ENCODE measurements at places on chromosomes 7 and 10.

- no peaks in the 10 kb centered on the region for H3K27me3 ChIP-seq
- H3K4me3 ChIP-seq = no peak overlapping the region
- H3K4me1 ChIP-seq = no peaks in the 10 kb centered on the region
- H3K36me3 ChIP-seq = no peaks in the 10 kb centered on the region
These were observed 180.8 kb downstream of the PTPRN2 start for GRCh38 chr7:158406801-158407200.

- no peak overlapping the region for H3K4me3 ChIP-seq
- peaks cover 29% of the 10 kb centered on the region for H3K4me1 ChIP-seq
- H3K27me3 ChIP-seq = no peaks in the 10 kb centered on the region
These were observed 60.2 kb upstream of the FAM133B start for GRCh38 chr7:92650391-92650790.

- H3K4me1 ChIP-seq = no peaks in the 10 kb centered on the region
- H3K27me3 ChIP-seq = no peaks in the 10 kb centered on the region
- H3K4me3 ChIP-seq = no peak overlapping the region
- peaks cover 74% of the 10 kb centered on the region for H3K36me3 ChIP-seq
- DNase-seq = no peak
- H3K27ac ChIP-seq = no peak overlapping the region
These were observed 35.8 kb downstream of the MINDY3 start for GRCh38 chr10:15824498-15824897.

DNA sequence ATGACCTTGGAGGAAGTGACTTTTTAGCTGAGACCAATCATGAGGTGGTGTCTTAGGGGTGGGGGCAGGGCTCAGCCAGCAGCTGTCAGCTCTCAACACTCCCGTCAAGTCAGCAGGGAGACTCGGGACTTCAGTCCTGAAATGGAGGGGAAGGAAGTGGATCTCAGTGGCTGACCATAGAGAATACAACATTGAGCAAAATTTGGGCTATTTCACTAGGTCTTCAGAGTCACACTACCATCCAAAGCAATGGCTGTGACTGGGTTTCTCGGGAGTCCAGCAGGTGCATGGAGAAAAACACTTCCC, 16.8 kb upstream of the GIMAP6 start:
- H3K4me3 ChIP-seq = no peak overlapping the region
- H3K4me1 ChIP-seq = no peaks in the 10 kb centered on the region
- no peaks in the 10 kb centered on the region for H3K36me3 ChIP-seq
- no peak overlapping the region for H3K27ac ChIP-seq

Data from activated B cell treated with CpG ODN at 0.5 μM for 24 hours (primary cell).